ENCODE measurements at places on chromosomes 6 and 20.

DNA sequence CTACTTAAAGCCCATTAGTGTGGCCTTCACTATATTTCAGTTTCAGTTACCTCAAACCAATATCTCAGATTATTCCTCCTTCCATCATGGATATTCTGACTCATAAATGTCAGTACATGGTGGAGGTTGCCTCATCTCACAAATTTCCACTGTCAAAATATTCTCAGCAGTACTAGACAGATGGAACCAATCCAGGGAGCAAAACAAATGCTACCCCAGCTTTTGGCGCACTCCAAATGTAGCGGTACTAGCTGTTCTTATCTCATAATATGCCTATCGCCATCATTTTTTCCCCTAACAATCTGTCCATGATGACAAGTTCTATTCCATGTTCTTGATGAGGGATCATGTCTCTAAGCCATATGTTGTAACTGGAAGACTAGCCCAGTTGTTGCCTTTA is 1026.1 kb downstream of the KIF16B start:
- no peak for DNase-seq

GRCh38 chr6:42460883-42461282 is 9.2 kb upstream of the TRERF1 start:
- no peak for DNase-seq

DNA sequence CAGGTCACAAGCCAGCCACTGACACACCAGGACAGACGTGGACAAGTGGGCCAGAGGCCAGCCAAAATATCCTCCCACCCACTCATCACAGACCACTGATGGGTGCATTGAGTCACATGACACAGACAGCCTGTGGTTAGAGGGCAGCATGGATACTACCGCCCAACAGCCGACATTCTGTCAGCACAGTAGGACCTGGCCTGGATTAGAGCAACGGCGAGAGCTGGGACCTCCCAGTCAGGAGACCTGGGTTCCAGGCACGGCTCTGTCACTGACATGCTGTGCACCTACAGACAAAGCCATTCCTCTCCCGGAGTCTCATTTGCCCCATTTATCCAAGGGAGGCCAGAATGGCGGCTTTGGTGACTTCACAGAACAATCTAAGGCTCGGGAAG is 8.0 kb downstream of the ZNF335 start:
- no peak for DNase-seq

DNA sequence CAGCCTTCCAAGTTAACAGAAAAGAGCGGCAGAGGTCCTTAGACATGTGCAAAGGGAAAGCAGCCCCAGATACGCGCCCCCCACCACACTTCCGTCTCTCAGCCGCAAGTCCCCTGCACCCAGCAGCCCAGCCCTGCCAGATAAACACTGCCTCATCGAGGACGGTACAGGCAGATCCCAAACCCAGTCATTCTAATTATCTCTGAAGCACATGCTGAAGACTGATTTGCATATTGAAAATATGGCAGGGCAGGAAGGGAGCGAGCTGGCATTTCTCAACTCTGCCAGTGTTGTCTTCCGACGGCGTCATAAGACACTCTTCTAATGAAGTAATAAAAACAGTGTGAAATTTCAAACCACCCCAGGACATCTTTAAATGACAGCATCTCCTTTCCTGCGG is 122.8 kb upstream of the CDH4 start:
- DNase-seq = no peak

DNA sequence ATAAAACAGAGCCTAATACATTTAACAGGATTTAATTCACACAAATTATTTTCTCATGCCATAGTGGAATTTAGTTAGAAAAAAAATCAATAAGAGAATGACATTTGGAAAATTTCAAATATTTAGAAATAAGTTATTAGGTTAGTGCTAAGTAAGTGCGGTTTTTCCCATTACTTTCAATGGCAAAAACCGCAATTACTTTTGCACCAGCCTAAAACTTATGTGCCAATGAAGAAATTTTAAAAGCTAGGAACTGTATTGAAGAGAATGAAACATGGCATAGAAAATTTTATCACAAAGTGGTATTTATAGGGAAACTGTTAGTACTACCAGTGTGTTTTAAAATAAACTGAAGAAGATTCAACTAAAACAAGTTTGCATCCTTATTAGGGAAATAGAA is 228.3 kb upstream of the FKBP1C start:
- DNase-seq = no peak

DNA sequence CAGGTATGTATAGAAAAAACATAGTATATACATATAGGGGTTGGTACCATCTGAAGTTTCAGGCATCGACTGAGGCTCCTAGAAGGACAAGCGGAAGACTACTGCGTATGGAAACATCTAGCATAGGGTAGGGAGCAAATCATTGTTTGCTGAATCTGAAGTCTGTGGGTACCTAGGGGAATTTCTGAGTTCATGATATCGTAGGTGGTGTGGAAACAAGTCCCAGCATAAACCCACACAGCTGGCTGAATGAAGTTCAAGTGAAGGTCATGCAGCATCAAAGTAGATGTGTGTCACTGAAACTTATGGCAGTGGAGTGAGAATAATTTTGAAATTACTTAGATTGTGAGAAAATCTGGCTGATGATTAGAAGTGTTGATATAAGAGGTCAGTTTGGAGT is 39.4 kb downstream of the MAP7 start:
- DNase-seq = no peak

DNA sequence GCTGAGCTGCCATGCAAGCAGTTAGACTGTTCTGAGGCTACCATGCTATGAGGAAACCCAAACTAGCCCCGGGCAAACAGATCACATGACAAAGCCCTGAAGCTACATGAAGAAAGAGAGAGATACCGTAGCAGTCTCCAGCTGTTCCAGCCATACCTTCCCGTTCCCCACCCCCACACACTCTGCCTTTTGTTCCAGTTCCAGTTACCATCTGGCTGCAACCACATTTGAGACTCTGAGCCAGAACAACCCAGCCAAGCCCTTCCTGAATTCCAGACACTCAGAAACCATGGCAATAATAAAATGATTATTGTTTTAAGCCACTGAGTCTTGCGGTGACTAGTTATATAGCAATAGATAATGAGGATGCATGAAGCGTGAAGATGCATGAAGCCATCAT is 28.3 kb downstream of the RIN2 start:
- DNase-seq = peak; percentile 94

GRCh38 chr6:149094156-149094555 is 223.4 kb upstream of the TAB2 start:
- DNase-seq = peak; percentile 52

GRCh38 chr6:125142618-125143017 is 11.0 kb upstream of the TPD52L1 start:
- DNase-seq = peak; percentile 32

DNA sequence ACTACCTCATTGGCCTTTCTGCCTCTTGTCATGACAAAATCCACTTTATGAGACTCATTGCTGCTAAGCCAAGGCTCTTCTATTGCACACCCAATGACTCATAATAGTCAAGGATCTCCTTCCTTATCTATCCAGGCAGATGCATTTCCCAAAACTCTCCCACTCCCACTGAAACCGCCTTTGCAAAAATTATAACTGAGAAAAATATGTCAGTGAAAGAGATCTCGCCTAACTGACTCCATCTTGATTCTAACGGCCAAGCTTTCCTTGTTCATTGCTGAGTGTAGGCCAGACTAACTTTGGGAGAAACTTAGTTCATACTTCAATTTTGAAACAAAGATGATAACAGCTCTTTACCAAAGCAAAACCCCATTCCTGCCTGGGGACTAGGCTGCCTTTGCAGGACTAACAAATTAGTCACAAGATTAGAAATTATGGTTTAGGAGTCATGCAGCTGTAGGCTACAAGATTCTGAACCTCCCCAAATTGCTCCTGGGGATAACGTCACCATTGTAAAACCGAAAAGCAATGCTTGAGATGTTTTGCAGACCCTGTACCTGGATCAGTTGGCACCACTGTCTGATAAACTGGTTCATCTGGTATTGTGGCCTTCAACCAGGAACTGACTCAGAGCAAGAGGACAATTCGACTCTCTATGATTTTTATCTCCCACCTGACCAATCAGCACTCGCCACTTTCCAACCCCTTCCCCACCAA is 47.1 kb downstream of the HAO1 start:
- no peak for DNase-seq

DNA sequence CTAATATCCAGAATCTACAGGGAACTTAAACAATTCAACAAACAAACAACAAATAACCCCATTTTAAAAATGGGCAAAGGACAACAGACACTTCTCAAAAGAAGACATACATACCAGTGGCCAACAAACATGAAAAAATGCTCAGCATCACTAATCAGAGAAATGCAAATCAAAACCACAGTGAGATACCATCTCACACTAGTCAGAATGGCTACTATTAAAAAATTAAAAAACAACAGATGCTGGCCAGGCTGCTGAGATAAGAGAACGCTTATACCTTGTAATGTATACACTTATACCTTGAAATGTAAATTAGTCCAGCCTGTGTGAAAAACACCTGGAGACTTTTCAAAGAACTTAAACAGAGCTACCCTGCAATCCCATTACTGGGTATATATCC is 166.8 kb downstream of the IBTK start:
- DNase-seq = no peak

- no peak for DNase-seq
Observed at GRCh38 chr6:10690651-10691445, 3.6 kb downstream of the C6orf52 start.

DNA sequence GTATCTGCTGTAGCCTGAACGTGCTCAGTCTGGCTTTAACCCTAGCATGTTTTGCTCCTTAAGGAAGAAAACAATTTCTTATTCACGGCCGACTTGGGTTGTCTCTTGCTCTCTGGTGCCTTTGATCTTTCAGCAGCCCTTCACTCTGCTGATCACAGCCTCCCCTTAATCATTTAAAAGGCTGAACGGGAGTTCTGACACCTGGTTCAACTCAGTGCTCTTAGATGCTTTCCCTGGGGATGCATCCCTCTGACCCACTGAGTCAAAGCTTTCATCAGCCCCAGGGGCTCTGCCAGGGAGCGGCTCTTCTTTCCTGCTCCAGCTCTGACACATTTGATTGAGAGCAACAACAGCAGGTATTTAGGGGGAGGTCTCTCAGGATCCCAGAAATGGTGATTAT is 79.0 kb upstream of the FYN start:
- DNase-seq = no peak

GRCh38 chr20:17871181-17871580 is 97.4 kb downstream of the SNX5 start:
- DNase-seq = no peak

GRCh38 chr20:3043322-3043721 is at the start of gene GNRH2:
TSS of gene GNRH2 (plus strand) at chr20:3043622. CDS start at chr20:3044415, 793 bp downstream.
- DNase-seq = no peak

GRCh38 chr20:37804584-37805566 is 98.1 kb upstream of the VSTM2L start:
- DNase-seq = no peak

GRCh38 chr6:36032261-36032660 is 4.7 kb downstream of the MAPK14 start:
- no peak for DNase-seq

- DNase-seq = peak; percentile 98
Observed at GRCh38 chr20:53738039-53738944, 144.7 kb upstream of the ZNF217 start.

GRCh38 chr6:156780102-156780641 is 3.0 kb downstream of the ARID1B start:
- peak; percentile 92 for DNase-seq

DNA sequence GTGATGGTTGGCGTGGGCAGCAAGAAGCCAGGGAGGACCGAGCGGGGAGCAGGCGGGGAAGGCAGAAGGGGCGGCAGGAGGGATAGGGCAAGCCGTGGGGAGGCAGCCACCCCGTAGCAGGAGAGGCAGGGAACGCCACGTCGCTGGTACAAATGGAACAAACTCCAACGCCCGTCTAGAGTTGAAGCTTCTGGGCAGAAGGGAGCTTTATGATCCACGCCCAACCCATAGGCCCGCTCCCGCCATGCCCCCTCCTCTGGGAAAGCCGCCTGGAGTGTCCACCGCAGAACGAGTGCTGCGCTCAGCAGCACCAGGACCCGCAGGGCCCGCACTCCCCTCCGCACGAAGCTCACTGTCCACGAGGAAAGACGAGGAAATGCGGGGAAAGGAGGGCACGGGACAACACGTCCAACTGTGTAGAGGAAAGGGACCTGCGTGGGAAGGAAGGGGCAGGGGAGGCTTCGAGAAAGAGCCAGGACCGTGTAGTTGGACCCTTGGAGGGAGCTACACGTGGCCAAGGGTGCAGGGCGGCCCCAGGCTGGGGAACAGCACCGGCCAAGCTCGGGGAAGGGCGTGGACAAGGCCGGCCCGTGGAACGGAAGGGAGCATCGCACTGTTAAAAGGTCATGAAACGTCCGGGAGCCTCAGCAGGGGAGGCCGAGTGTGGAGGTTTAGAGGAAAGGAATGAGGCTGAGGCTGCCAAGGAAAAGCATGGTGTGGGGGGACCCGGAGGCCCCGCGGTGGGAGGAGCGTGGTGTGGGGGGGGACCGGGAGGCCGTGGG is 204.0 kb downstream of the DLL1 start:
- DNase-seq = no peak

DNA sequence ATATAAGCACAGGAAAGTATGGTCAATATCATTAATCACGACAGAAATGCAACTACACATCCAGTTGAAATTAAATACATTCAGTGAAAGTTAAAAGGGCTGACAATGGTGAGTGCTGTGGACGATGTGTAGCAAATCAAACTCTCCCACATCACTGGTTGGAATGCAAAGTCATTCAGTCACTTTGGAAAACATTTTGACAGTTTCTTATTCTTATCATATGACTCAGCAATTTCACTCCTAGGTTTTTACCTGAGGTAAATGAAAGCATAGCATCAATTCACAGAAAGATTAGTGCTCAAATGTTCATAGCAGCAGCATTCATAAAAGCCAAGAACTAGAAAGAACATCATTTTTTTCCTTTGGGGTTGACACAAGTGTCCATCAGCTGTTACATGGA is 28.6 kb upstream of the SAMD5 start:
- DNase-seq = peak; percentile 10

DNA sequence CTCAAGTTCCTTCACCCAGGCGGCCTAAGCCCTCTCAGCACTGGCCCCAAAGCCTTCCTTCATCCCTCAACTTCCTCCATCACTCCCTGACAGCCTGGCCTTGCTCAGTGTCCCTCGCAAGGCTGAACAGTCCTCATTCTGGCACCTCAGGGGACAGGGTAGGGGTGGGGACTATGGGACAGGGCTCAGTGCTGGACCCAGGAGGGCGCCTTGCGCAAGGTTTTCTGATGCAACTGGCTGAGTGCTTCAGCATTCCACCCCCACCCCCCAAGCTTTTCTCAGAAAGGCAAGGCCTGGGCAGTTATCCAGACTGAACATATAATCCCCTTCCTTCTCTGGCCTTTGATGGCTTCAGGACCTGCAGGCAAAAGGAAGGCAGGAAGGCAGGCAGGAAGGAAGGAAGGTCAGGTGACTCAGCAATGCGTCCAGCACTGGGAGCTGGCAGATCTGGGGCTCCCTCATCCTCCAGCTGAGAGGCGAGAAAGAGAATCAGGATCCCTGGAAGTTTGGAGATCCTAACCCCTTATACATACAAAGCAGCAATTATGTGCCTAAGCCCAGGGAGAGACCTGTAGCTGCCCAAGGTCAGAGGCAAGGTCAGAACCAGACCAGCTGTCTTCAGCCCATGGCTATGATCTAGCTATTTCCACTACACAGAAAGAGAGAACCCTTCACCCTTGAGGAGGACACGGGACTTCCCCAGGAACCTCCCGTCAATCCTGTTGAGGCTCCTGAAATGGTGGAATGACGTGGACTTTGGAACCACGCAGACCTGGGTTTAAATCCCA is 8.6 kb upstream of the TRIB3 start:
- DNase-seq = peak; percentile 91

Data from renal cortical epithelial cell (primary cell).